ENCODE measurements at places on chromosomes 16 and 17. TPM values are rescaled to one million over a fixed set of nuclear protein-coding genes. Genes with fewer than 3 reads are reported as not detected.

DNA sequence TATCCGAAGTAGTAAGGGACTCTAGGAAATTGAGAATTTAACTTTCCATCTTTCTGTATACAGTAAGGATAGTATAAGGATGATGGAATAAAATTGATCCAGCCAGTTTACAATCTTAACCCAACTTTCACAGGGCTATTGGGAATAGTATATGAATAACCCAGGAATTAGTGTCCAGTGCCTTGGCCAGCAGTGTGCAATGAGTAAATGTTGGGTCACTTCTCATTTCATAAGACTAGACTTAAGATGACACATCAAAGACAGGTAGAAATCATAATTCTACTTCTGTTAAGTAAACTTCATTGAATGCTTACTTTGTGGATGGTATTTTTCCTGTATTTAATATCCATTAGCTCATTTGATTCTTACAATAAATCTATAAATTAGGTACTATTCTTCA, 949.6 kb upstream of the GOT2 start:
- no peak for DNase-seq

DNA sequence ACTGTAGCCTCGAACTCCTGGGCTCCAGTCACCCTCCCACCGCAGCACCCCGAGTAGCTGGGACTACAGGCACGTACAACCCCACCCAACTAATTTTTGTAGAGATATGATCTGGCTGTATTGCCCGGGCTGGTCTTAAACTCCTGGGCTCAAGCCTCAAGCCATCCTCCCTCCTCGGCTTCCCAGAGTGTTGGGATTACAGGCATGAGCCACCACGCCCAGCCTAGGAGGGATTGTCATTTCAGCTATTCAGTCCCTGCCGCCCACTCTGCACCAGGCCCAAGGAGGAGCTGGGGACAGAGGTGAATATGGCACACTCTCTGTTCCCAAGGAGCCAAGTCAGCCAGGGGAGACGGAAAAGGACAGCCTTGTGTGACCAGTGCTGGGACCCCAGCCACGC, 256.2 kb downstream of the PARN start:
- no peak for DNase-seq

GRCh38 chr17:36855459-36855858, 81.8 kb upstream of the LHX1 start:
- DNase-seq: no peak

DNA sequence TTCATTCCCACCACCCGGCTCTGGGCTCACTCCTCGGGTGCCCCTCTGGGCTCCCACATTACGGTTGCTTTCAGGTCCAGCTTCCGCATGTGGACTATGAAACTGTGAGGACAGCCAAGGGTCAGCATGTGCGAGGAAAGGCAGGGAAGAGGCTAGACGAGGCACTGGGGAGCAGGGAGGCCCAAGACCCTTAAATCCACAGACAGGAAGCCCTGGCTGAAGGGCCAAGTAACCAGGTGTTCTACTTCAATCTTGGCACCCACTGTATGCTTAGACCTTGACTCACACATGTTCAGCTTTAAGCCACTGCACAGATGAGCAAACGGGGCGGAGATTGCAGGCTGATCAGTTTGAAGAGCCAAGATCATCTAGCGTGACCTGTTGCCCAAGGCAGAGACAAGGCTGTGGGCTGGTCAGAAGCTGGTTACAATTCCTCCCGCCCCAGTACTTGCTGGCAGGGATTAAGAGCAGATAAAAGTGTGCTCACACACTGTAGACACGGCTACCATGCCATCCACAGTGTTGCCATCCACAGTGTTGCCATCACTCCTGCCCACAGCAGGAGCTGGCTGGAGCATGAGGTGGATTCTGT, at the start of gene CES4A:
Gene CES4A, plus strand, starts transcription at position 393 of the 592 bp plus-strand sequence. Its CDS starts 184 bp downstream, at position 577.
- DNase-seq: peak; percentile 46

- DNase-seq: no peak
Observed at GRCh38 chr17:14777291-14777690, 476.4 kb downstream of the HS3ST3B1 start.

DNA sequence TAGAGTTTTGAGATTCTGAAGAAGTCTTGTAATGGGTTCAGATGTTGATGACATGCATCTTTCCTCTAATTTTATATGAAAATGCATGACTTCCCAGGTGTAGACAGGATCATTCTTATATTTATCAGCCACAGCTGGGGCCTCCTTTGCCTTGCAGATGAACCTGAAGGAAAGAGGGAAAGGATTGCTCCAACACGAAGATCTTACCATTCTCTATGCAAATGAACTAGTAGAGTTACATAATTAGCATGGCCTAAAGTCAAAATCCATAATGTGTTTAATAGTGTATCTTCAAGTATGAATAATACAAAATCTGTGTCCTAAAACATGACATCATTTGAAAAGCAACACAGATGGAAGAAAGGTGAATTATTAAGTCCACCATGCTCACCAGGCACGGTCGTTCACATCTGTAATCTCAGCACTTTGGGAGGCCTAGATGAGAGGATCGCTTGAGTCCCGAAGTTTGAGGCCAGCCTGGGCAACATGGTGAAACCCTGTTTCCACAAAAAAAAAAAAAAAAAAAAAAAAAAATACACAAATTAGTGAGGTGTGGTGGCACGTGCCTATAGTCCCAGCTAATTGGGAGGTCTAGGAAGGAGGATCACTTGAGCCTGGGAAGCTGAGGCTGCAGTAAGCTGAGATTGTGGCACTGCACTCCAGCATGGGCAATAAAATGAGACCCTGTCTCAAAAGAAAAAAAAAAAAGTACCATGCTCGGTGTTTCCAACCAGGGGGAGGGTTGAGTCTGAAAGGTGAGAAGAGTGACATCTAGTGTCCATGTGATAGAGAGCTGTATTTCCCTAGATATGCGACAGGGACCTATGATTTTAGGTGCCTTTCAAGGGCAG, 6.3 kb downstream of the VWA3A start:
- no peak for DNase-seq

GRCh38 chr16:14180481-14180944, 109.4 kb downstream of the MRTFB start:
- no peak for DNase-seq

DNA sequence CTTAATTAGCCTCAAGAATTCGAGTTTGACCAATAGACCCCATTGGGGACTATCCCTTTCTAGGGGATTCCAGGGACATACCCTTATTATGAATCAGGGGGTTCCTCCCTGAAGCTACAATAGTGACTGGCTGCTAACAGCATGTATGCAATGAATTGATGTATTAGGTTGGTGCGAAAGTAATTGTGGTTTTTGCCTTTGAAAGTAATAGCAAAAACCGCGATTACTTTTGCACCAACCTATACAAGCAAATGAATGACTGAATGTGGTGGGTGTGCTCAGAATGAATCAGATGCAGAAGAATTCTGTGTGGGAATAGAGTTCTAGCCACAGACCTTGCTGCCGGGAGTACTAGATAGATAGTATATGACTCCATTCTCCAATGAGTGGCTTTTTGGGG, 76.7 kb downstream of the HLF start:
- DNase-seq: no peak

GRCh38 chr16:65754820-65755691, 611.4 kb upstream of the CDH5 start:
- peak; percentile 28 for DNase-seq

DNA sequence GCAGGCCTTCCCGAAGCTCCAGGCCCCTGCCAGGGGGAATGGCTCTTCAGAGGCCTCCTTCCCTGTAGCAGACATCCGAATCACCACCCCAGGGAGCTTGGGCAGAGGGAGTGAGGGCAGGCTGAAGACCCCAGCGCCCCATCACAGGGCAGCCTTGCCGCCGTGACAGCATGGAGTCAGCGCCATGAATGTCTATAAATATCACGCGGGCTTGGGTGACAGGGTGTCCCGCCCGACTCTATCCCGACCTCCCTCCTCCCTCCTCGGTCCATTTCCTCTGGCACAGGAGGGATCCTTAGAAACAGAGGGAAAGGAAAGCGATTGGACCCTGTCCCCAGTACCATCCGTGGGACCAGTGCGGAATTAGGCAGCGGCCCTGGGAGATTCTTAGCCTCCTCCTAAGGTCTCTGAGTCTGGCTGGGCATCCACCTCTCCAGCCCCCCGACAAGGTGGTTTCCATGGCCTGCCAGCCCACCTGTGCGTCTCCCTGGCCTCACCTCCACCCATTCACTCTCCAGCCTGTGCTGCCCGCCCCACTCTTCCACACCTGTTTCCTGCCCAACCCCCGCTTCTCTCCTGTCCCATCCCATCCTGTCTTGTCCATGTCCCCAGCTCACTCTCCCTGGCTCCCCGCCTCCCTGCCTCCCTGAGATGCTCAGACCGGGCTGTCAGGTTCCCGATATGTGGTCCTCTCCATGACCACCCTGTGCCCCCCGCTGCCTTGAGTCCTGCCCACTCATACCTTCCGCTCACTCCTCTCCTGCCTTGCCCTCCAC, 5.1 kb downstream of the ATP2A1 start:
- no peak for DNase-seq

DNA sequence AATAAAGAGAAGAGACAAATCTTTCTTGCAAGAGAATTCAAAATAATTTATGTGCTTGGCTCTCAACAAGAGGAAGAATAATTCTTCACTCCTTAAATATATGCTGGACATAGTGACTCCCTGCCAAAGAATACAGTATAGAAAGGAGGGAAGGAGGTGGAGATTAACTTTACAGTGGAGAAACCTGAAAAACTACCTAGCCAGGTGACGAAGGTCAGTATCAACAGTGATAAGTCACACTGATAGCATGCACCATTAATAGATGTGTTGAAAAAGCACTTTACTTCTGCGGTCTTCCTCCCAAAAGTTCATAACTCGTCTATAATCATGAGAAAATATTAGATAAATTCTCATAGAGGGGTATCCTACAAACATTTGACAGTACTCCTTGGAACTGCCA, 21.4 kb downstream of the CBLN1 start:
- no peak for DNase-seq

GRCh38 chr16:12321311-12321842, 344.8 kb downstream of the SNX29 start:
- no peak for DNase-seq

- no peak for DNase-seq
Observed at GRCh38 chr17:36979565-36979941, 30.8 kb downstream of the AATF start.

GRCh38 chr16:89575247-89576152, at the start of gene CPNE7:
Gene CPNE7, plus strand, starts transcription at chr16:89575758. Its CDS starts 140 bp downstream, at chr16:89575898.
- DNase-seq: no peak

- DNase-seq: no peak
Observed at GRCh38 chr17:72299100-72299499, 178.3 kb downstream of the SOX9 start.

GRCh38 chr17:79019632-79020584, 4.1 kb upstream of the C1QTNF1 start:
- peak; percentile 60 for DNase-seq

GRCh38 chr17:12107905-12108304, 87.2 kb downstream of the MAP2K4 start:
- no peak for DNase-seq

DNA sequence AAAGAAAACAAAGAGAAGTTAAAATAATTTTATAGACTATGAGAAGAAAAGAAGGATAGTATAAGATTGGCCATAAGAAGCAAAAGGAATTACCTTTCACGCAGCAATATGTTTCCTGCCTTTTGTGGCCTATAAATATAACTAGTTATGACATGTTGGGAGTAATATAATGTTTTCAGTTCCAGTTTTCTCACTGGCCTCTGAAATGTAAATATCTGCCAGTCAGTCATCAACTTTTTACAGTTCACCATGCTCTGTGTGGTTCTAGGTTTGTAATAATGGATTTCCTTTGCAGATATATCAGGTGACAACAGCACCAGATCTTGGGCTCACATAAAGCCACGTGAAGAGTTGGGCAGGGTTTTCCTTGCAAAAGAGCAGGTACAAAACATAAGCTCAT, 94.3 kb downstream of the ABCA8 start:
- DNase-seq: no peak

DNA sequence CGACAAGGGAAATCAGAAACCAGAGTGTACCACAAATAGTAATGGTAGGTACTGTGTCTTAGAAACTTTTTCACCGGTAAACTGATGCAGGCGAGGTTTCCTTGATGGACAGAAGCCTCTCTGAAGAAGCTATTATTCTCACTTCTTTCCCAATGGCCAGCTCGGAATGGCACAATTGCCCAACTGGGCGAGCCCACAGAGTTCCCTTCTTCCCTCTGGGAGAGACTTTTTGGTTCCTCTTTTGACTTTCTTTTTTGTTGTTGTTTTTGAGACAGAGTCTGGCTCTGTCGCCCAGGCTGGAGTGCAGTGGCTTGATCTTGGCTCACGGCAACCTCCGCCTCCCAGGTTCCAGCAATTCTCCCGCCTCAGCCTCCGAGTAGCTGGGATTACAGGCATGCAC, 16.9 kb downstream of the SLC43A2 start:
- DNase-seq: no peak

The NACA2 gene
- not detected for total RNA-seq

The SLC13A2 gene
- total RNA-seq: 55.0 TPM

The PKMYT1 gene
- total RNA-seq: 4.5 TPM

The KCNH6 gene
- total RNA-seq: not detected

The PRR11 gene
- 2.0 TPM for total RNA-seq

The KRT33B gene
- total RNA-seq: not detected

The RHBDL3 gene
- total RNA-seq: 0.40 TPM

The IFT20 gene
- total RNA-seq: 50.1 TPM

The OR3A3 gene
- not detected for total RNA-seq

The CD300A gene
- total RNA-seq: 15.2 TPM

The HLF gene
- total RNA-seq: 18.3 TPM
